COR-L47 (cell line): ENCODE measurements at places on chromosomes 16 and 17.

GRCh38 chr16:31880322-31880979, 6.8 kb downstream of the ZNF267 start:
- DNase-seq, result no peak

- DNase-seq, result no peak
Observed at GRCh38 chr17:51029142-51029541, 91.5 kb downstream of the SPAG9 start.

- peak; percentile 76 for DNase-seq
Observed at GRCh38 chr17:73430848-73431247, 119.0 kb upstream of the CDC42EP4 start.

DNA sequence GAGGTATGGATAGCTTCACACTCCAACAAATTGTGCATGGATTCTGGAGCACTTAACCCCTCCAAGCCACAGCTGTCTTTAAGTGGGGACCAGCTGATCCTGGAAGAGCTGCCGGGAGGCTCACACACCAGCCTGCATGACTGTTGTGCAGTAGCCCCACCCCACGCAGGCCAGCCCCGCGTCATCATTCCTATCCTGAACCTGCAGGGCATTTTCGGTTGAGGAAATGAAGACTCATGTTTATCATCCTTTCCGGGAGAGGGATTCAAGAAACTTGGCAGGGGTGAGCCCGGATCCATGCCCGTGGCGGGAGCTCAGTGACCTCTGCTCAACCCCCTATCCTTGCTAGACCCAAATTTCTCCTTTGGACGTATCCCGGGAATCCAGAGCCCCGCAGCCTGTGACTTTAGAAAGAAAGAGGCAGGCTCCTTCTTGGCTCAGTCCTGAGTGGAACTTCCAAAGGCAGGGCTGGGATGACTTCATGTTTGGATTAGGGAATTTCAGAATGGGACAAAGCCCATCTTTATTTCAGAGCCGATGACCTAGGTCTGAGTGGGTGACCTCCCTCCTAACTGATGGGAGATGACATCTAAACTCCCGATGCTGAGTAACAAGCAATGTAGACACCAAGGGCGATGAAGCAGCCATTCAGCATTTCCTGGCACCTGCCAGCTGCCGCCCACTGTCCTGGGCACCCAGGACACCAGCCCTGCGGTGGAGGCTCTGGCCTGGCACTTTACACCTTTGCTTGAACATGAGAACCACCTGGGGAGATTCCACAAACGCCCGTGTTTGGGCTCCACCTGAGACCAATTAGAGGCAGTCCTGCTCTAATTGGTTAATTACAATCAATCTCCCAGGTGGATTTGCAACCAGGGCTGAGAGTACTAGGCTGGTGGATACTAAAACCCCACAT, 43.3 kb upstream of the CMIP start:
- peak; percentile 39 for DNase-seq

DNA sequence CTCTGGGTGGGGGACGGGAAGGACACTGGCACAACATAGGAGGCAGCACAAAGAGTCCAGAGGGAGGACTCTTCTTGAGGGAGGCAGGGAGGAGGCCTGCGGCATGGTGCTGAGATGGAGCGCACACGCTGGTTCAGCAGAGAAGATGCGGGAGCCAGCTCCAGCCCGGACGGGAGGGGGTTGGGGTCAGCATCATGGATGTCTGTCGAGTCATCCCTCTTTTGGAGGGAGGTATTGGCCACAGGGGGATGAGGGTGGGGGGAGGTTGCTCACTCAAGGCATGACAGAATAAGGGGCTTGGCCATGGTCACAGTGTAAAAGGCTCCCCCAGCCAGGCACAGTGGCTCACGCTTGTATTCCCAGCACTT, 19.3 kb downstream of the DCAKD start:
- DNase-seq, result no peak

- no peak for DNase-seq
Observed at GRCh38 chr16:55508271-55508921, 476 bp upstream of the LPCAT2 start.
